ENCODE measurements at places on chromosomes 6 and 20.

GRCh38 chr6:98094696-98095095 is 739.7 kb upstream of the POU3F2 start:
- DNase-seq, result no peak

GRCh38 chr6:154938221-154938580 is 56.9 kb upstream of the TIAM2 start:
- no peak for DNase-seq

DNA sequence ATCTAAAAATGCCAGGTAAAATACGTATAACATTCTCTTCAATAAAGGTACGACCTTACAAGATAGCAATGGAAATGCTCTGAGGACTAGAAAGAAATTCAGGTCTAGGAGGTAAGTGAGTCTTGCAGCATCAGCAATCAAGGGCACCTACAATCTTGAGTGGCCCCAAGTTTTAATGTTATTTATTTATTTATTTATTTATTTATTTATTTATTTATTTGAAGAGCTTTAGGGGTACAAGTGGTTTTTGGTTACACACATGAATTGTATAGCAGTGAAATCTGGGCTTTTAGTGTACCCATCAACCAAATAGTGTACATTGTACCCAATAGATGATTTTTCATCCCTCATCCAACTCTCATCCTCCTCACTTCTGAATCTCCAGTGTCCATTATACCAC is 574.0 kb upstream of the POU3F2 start:
- DNase-seq, result no peak

DNA sequence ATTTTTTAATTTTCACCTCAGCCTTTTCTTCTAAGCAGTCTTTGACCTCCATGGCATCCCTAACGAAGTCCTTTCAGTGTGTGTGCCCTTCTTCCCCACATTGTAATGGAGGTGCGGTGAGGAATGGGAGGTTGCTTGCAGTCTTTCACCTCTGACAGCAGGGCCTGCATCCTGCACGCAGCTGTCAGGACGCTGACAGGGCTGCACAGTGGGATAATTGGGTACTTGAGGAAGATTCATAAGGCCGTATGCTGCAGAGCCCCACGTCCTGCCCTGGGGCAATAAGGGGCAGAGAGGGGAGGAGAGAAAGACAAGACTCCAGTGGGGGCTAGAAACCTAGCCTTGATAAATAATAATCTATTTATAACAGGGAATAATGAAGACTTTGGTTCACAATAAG is 184.7 kb downstream of the SAMD5 start:
- no peak for DNase-seq

DNA sequence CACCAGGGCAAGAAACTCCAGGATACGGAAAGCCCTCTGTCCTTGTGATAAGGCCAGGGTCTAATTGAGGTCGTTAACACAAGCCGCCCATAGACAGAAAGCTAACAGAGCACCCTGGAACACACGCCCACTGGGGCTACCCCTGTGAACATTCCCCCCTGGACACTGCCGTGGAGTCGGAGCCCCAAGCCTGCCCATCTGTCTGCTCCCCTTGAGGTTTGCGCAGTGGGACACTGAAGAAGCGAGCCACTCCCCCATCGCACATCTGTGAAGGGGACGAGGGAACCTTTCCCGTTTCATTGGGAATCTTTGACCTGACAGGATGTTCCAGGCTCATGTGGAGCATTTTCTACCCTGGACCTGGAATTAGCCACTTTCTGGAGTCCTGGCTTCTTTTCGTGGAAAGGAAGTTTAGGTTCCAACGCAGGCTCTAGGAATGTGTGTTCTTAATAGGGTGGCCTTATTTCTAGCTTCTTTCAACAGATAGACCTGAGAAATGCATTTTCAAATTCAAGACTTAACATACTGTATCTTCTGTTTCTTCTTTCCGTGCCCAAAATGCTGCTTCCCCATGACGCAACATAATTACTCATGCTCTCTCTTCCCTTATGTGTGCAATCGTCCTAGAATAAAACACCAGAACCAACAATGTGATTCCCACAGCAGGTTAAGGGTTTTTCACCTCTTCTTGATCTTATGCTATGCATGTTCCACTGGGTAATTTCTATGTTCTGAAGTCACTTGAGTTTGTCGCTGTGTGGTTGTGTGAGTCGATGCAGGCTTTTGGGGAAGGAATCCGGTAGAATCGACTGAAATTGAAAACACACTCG is 161.1 kb downstream of the ERMARD start:
- DNase-seq, result no peak

DNA sequence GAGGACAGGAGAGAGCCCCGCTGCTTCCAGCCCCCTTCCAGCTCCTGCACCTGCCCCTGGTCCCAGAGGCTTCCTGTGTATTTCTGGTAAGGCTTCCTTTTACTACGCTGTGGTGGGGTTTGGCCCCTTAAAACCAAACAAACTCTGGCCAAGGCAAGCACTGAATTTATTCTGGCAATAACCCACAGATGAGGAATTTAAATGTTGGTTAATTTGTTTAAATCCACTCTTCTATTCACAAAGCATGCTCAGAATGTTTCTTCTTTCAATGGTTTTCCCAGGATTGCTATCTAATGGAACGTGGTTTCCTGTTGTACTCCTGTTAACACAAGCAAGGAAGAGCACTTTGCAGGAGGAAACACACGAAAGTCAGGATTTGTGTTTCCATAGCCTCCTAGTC is 236.5 kb upstream of the FOXQ1 start:
- no peak for DNase-seq
